Astrocyte (in vitro differentiated cells and primary cell): ENCODE measurements at places on chromosomes 16 and 17.

- DNase-seq, result no peak
Measured at GRCh38 chr16:2152695-2153506, 2.7 kb upstream of the TRAF7 start.

- DNase-seq, result no peak
Measured at GRCh38 chr16:81678326-81679095, 100.6 kb upstream of the PLCG2 start.

DNA sequence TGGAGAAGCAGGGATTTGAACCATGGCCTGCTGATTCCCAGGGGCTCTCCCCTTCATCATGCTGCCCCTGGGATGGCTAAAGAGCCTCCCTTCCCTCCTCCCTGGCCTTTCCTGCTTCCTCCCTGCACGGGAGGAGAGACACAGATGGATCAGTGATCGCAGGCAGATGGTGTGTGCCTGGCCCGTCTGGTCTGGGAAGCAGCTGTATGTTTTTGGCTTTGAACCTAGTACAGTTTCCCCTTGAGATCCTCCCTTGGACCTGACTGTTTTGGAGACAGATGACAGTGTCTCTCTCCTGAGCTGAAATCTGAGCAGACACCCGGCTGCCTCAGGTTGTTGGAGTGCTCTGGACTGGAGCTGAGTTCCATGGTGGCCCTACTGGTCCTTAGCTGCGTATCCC is 29.0 kb upstream of the ATP2C2 start:
- no peak for DNase-seq

DNA sequence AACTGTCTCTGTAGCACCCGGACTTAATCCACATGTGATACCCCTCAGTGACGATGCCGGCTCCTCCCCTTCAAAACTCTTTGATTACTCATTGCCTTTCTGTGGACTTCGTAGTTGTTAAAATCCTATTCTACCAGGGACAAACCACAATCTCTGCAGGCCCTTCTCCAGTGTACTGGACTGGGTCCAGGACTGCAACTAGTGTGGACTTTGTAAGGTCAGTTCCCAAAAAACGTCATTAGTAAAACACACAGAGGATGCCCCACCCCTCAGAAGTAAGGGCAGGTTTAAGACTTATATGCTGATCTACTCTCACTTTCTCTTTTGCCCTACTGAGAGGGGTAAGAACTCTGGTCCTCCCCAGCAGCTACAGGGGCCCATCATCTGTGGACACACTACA is 10.5 kb upstream of the NUDT7 start:
- DNase-seq, result peak; percentile 65

- no peak for DNase-seq
Measured at GRCh38 chr17:72931635-72932034, 160.9 kb downstream of the SLC39A11 start.

GRCh38 chr17:36534840-36535668 is at the start of the genes MYO19 and PIGW:
Gene MYO19, minus strand, starts transcription at chr17:36534868. Its CDS starts 2,330 bp downstream, at chr17:36532538.
Gene PIGW, plus strand, starts transcription at chr17:36534987. Its CDS starts 2,115 bp downstream, at chr17:36537102.
- peak; percentile 81 for DNase-seq

DNA sequence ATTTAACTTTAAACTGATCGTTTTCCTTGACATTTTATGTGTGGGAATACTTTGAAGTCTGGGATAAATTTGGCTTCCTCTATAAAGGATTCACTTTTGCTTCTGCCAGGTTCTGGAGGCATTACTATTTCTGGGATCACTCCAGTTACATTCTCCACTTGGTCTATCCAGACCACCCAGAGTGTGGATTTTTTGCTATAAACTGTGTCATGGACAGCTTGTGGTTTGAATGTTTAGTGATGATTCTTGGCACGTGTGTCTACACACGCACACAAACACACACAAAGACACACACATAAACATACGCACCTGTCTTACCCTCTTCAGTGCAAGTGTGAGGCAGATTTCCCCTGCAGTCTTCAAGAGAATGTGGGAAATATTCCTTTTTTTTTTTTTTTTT is 27.4 kb upstream of the MSI2 start:
- no peak for DNase-seq
